ENCODE measurements at places on chromosomes 6 and 20.

- DNase-seq, result peak; percentile 26
Observed at GRCh38 chr6:34792605-34793500, 970 bp downstream of the BLTP3A start.

DNA sequence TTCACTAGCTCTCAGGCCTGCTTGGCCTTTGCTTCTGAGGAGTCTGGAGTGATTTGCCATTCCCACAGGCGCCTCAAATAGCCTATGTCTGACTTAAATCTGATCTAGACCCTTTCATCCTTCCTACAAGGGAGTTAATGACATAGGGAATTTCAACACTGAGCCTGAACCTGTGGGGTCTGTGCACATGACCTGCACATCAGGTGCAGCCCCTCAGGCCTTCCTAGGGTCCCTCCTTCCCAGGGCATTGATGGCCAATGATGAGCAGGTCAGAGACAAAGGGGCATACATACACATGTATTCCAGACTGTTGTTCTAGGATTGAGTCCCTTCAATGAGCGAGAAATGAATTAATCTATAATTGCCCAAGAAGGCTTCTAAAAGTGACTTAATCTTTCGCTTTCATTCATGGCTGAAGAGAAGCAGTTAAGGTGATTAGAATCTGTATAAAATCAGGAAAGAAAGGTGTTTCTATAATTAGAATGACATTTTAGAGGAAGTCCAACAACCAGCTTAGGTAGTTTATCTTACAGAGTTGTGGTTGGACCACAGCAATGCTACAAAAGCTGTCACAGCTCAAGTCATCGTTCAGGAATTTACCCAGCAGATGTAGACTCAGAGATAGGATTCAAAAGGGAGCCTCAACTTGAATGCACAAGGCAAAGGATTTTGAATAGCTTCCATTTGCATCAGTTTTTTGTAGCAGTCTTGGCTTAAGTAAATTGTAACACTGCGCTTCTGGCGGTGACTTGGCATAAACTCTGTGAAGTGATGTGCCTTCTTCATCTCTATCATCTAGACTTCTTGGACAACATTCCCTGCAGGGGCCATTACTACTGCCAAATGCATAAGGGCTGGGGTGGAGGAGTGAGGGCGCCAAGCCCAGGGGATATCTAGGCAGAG, 27.0 kb upstream of the TBC1D7 start:
- DNase-seq, result peak; percentile 36

DNA sequence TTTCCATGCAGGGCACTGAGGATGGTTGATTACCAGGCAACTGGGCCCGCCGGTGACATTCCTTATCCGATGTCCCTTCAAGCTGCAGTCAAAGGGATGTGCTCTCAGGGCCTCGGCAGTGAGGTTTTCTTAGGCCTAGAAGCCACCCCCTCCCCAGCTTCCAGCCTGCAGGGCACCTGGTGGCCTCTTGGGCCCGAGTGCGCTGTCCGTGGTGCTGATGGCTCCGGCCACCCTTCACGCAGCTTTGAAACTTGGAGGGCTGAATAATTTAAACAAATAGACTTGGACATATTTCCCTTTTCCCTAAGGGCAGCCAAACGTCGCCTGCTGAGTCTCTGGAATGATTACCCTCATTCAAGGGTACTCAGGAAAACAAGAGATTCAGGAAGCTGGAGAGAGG, 8.9 kb upstream of the MLN start:
- DNase-seq, result peak; percentile 36

GRCh38 chr20:34715384-34715783, 11.2 kb downstream of the TP53INP2 start:
- no peak for DNase-seq

GRCh38 chr20:24935766-24936525, 13.1 kb upstream of the CST7 start:
- no peak for DNase-seq

- no peak for DNase-seq
Observed at GRCh38 chr20:38833857-38834164, 28.3 kb downstream of the PPP1R16B start.

- no peak for DNase-seq
Observed at GRCh38 chr6:131038597-131039344, 24.3 kb downstream of the EPB41L2 start.

DNA sequence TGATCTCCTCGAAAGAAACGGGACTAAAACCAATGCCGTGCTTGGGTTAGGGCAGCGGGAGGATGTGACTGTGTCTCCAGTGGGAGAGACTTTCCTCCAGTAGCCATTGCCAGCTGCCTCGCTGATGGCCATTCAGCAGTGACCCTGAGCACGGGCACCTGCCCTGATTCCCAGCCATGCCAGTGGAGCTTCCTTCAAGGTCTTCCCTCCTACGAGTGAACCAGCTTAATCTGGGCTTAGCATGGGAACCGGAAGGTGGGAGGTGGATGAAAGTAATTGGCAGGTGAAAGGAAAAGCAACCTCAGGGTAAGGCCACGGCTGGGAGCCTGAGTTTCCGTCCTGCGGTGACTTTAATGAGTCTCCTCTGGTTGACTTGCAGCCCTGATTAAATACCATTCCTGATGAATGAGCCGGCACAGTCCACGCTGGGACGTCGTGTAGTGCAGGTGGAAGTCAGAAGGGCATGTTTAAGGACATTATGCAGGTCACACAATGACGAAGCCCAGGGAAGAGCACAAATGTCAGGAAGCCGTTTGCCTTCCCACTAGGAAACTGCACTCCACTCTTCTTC, 813.5 kb downstream of the QKI start:
- DNase-seq, result no peak

- DNase-seq, result no peak
Observed at GRCh38 chr6:37793067-37793466, 26.5 kb upstream of the ZFAND3 start.

- DNase-seq, result no peak
Observed at GRCh38 chr6:77587963-77588362, 64.9 kb upstream of the MEI4 start.

- DNase-seq, result no peak
Observed at GRCh38 chr6:147170269-147170668, 33.9 kb upstream of the STXBP5 start.

DNA sequence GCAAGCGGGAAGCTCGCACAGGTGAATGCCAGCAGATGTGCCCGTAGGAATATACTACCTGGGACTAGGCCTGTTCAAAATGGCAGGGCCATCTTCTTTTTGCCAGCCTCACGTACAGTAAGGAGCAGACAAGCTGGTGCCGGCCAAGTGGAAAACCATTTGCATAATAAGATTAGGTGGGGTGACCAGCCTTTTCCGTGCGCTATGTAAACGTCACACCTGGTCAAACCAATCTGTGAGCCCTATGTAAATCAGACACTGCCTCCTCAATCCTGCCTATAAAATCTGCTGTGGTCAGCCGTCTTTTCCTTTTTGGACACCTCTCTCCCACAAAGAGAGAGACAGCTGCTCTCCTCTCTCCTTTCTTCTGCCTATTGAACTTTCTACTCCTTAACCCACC, 60.8 kb upstream of the TMEM30A start:
- no peak for DNase-seq

GRCh38 chr20:57462781-57463180, 62.2 kb downstream of the CTCFL start:
- no peak for DNase-seq

DNA sequence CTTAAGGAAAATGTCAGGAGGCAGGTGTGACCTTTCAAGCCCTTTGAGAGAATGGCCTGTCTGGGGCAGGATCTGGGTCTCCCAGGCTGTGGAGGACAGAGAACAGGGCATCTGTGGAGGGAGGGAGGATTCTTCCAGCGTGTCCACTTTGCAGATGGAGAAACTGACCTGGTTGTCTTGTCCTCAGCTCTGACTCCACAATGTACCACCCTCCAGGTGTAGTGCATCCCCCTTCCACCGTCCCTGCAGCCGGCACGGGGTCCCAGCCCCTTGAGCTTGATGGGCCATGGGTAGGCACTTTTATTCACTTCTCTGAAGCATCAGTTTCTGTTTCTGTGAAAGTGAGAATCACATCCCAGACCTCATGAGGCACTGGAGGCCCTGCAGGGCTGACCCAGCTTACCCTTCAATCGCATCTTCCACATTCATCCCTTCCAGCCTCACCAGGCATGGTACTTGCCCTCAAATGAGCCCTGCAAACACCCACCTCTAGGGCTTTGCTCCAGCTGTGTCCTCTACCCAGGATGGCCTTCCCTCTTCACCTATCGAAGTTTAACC, 4.6 kb upstream of the TGM2 start:
- DNase-seq, result no peak

DNA sequence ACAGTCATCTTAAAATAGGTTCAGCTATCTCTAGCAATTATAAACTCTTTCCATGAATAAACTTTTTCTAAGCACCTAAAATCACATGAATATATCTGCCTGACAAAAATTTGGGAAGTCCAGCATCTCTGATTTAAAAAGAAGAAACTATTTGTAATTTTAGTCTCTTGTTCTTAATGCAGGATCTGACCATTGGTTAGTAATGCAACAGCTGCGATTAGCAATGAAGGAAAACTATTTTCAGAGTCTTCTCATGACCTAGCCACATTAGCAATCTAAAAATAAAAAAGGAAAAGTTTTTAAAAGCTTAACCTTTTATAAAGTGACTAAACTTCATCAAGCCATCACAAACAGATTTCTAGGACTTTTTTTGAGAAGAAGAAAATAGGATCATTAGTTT, 97.5 kb downstream of the PTPRK start:
- DNase-seq, result no peak

DNA sequence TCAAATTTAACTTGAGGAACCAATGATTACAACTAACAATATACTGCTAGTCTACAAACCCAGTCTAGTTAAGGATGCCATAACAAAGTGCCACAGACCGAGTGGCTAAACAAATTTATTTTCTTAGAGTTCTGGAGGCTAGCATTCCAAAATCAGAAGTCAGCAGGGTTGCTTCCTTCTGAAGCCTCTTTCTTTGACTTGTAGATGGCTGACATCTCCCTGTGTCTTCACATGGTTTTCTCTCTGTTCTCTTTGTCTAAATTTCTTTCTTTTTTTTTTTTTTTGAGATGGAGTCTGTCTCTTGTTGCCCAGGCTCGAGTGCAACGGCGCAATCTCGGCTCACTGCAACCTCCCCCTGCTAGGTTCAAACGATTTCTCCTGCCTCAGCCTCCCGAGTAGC, 56.1 kb downstream of the NCOA3 start:
- DNase-seq, result no peak

DNA sequence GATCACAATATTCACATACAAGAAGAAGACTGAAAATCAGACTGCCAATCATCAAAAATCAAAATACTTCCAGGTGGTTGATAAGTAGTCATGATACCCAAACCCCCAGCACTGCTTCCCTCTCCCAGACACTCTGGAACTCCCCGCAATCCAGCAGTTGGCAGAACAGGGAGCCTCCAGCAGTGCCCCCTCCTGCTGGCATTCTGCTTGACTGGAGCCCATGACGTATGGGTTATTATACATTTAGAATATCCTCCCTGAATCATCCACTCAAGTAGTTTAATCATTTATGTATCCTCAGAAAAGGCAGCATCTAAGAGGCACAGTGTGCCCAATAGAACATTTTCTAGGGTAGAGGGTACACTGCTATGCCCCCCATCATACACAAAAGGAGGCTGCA, 9.3 kb upstream of the OGFRL1 start:
- DNase-seq, result no peak

DNA sequence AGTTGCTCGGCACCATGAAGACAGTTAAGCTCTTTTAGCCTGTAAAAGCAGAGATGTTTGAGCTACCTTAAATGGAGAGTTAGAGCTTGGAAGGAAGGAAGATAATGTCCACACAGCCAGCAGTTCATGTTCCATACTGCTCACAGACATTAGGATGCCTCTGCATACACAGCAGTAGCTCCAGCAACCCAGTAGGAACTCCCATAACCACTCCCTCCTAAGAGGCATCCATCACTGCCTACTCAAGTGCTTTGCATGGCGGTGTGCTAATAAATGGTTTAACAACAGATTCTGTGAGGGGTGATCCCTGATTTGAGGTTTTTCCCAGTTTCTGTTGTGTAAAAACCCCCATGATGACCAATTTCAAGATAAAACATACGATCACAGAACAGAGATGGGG, 286.4 kb downstream of the HACE1 start:
- DNase-seq, result no peak

DNA sequence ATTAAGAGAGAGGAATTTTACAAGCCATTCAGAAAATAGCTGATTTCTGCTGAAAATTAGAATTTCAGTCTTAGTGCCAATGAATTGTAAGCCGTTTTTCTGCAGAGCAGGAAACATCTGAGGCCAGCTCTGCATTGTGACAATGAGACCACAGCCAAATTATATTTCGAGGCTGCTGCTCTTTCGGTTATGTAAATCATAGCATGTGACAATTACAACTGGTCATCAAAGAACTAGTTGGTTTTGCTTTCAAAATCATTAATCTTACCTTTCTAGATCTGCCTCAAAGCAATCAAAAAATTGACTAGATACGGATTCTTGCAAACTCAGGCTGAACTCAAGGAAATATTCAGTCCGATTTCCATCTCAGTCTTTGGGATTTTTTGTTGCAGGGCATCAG, 33.4 kb upstream of the INSM1 start:
- DNase-seq, result no peak

DNA sequence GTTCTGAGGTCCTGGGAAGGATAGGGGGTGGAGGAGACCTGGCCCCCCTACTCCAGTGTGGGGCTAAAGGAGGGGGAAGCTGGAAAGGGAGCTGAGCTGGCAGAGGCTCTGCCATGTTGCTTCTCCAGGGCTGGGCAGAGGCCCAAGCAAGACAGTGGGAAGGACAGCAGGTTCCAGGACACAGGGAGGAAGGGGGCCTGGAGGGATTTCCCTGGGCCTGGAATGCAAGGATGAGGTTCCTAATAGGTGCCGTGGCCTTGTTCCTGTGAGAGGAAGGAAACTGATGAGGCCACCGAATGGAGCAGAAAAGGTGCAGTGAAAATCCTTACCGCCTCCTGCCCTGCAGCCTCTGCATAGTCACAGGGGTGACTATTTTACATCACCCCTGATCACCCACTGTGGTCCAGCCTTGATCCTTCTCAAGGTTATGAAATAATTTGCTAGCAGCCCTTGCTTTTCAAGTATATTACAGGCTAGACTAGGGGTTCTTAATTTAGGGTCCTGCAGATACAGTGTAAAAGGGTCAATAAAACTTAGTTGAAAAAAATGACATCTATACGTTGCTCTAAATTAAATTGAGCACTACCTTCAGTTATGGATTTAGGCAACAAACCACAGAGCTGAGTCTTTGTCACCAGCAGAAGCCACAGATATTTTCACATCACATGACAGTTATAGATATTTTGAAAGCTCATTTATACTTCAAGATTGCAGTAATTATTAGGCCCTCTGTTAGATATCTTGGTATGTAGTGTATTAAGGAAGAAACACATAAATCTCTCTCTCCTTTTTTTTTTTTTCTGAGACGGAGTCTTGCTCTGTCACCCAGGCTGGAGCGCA, 45.7 kb upstream of the RNF24 start:
- DNase-seq, result no peak

All from thymus (tissue), 14 donors.